ENCODE measurements at places on chromosomes 3 and 15.

DNA sequence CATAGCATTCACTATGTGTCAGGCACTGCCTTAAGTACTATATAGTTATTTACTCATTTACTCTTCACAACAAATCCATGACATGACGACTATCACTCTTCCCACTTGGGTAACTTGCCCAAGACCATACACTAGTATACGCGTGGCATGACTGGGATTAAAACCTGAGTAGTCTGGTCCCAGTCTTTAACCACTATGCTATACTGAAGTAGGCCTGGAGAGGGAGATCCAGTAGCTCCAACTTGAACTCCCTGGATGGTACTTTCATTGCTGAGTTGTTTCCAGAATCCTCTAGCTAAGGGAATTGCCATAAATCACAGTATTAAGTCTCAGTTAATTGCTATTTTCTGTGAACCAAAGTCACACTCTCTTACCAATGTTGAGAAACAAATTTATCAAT, 116.2 kb upstream of the LSAMP start:
- no peak for DNase-seq

DNA sequence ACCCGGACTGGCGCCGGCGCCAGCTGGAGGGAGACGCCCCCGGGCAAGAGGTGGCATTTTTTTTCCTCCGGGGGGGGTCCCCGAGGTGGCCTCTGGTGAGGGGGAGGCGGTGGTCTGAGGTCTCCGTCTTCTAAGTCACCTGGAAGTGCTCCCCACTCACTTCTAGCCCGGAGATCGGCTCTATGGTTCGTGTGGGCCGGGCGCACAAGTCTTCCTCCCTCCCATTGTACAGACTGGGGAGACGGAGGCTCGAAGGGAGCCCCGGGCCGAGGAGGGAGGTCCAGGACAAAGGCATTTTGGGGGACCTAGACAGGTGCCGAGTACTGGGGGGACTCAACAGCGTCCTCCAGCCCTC, 4.4 kb downstream of the GATA2 start:
- DNase-seq = no peak

DNA sequence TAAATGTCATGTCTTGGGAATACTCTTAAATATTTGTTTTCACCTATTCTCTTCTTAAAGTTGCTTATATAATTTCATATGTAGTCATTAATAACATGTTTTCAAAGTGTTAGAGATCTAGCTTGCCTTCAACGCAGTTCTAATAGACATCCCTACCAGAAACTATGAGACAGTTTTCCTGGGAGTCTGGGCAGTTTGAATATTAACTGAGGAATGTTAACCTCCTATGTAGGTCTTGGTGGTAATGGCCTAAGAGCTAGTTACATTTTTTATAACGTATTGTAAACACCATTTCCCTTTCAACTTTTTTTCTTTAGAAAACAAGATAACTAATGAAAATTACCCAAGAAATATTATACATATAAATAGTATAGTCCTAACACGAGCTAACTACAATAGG, 328.2 kb downstream of the TIGIT start:
- DNase-seq = no peak

- no peak for DNase-seq
Measured at GRCh38 chr15:76795217-76795616, 109.9 kb downstream of the SCAPER start.

DNA sequence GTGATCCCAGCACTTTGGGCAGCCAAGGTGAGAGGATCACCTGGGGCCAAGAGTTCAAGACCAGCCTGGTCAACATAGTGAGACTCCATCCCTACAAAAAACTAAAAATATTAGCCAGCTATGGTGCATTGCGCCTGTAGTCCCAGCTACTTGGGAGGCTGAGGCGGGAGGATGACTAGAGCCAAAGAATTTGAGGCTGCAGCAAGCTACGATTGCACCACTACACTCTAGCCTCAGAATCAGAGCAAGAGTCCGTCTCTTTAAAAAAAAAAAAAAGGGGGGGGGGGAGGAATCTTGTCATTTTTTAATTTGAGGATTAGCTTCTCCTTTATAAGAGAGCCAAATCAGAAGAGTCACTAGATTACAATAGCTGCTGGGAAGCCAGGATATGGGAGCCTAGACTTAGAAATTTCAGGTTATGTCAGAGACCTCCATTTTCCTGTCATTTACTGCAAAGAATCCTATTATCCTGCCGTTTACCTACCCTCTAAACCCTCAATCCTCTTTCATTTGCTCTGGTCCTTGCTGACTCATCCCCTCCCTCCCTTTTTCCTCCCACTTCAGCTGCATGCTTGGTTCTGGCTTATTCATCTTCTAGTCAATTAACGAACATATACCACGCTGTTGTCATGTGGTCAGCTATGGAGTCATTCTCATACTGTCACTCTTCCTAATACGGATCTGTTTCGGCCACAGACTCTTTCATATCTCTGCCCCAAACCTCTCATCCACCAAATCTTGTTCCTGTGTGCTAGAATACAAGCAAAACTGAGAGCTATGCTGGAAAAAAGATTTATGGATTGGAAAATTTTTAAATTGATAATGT, 83.8 kb upstream of the PPIB start:
- no peak for DNase-seq

- DNase-seq = no peak
Measured at GRCh38 chr3:11791339-11792200, 55.1 kb downstream of the TAMM41 start.

All from effector memory CD4-positive, alpha-beta T cell (primary cell).